CD4-positive, alpha-beta memory T cell (primary cell): ENCODE measurements at places on chromosomes 11 and 22. TPM values are rescaled to one million over a fixed set of nuclear protein-coding genes. Genes with fewer than 3 reads are reported as not detected.

Gene DRICH1
- 4.2 TPM for total RNA-seq

Gene B4GALNT4
- 2.2 TPM for total RNA-seq

Gene PSMC3
- total RNA-seq: 53.9 TPM

Gene CCDC73
- total RNA-seq: not detected

Gene SYT13
- not detected for total RNA-seq

- no peaks in the 10 kb centered on the region for H3K27me3 ChIP-seq
- no peak overlapping the region for H3K27ac ChIP-seq
- H3K36me3 ChIP-seq: no peaks in the 10 kb centered on the region
Observed at GRCh38 chr11:44516688-44517507, 48.6 kb upstream of the CD82 start.

DNA sequence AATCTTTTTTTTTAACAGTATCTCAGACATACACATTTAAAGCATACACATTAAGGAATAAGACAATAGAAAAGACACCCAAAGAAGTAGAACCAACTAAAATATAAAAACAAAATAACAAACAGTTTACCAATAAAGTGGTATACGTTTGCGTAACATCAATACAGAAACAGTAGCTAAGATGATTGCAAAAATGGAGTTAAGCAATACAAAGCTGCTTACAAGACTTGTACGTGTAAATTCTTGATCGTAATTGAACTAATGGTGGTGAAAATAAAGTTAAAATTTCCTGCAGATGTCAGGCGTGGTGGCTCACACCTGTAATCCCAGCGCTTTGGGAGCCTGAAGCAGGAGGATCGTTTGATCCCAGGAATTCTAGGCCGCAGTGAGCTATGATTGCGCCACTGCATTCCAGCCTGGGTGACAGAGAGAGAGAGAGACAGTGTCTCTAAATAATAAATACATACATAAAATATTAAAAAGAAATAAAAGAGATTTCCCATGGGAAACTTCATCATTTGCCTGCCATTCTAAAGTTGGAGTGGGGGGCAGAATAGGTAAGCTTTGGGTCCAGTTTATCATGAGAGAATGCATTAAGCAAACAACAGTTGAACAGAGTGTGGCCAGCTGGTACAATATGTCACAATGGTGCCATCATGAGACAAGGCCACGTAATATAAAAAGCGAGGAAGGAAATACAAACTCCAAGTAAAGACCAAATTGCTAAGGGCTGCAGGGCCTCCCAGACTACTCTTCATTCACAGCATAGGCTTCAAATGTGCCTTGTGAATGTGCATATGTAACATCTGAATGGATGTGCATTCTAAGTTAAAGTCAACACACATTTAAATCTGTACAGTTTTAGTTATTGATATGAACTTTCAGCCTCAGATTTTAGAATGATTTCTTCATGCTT lies 38.9 kb upstream of the EED start:
- no peaks in the 10 kb centered on the region for H3K27me3 ChIP-seq
- no peak overlapping the region for H3K4me3 ChIP-seq
- H3K27ac ChIP-seq: no peak overlapping the region

DNA sequence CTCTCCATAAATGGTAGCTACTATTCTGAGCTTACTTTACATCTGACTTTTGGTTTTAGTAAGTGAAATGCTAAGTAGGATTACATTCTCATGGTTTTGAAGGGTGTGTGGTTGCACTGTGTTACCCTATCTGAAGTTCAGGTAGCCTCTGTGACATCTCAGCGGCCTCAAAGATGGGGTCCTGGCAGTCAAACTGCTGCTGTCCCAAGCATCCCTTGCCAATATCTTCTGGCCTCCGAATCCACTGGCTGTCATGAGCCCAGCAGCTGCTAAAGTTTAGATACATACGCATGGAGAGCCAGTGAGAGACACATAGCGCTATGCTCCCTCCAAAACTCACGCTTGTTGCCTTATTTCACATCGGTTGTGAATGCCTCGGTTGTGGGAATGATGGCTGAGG lies 34.9 kb downstream of the UBASH3B start:
- H3K27me3 ChIP-seq: no peaks in the 10 kb centered on the region
- H3K36me3 ChIP-seq: no peaks in the 10 kb centered on the region
- DNase-seq: no peak
- H3K4me1 ChIP-seq: peaks cover 70% of the 10 kb centered on the region
- H3K4me3 ChIP-seq: peak overlapping the region; percentile 40

DNA sequence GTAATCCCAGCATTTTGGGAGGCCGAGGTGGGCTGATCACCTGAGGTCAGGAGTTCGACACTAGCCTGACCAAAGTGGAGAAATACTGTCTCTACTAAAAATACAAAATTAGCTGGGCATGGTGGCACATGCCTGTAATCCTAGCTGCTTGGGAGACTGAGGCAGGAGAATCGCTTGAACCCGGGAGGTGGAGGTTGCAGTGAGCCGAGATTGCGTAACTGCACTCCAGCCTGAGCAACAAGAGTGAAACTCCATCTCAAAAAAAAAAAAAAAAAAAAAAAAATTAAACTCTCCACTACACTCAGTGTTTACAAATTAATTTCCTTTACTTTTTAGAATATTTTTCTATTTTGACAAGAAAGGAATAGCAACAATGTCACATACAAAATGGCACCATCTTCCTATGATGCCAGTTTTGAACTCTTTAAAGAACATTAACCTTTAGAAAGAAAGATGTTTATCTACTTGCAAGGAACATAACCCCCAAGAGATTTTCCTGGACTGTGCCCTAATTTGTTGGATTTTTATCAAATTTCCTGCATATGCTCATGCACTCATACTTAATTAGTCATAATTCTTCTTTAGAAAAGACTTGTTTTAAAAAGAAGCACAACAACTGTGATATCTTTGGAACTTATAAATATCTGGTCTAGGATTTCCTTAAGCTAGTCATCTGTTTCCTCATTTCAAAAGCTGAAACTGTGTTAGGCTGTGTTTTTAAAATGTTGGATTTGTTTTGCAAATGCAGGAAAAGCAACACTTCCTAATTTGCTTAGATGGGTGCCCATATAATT lies 22.6 kb upstream of the HIPK3 start:
- H3K4me3 ChIP-seq: no peak overlapping the region
- no peak for DNase-seq
- no peak overlapping the region for H3K27ac ChIP-seq
- no peaks in the 10 kb centered on the region for H3K4me1 ChIP-seq

DNA sequence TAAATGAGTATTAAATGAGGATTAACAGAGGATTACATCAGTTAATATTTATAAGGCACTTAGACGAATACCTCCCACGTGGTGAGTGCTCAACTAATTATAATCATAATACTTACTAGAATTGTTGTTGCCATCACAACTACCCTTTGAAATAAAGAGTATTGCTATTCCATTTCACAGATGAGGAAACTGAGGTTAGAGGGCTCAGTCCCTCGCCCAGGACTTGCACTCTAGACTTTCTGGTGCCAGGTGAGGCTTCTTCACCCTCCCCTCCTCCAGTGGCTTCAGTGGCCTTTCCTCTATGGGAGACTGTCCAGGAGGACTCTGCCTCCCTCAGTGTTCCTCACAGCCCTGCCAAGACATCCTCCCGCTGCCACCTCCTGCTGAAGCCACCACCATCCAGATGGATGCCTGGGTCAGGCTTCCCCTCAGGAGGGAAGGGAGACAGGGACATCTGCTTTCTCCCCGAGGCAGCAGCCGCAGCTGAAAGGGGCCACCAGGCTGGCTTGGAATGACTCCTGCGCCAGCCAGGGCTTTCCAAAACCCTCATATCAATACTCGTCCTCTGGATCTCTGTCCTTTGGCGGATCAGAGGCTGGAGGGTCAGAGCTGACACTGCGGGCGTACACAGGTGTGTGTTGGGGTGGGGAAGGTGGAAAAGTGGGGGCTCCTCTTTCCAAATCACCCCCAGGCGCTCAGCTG lies 580.1 kb downstream of the BUD13 start:
- no peak overlapping the region for H3K4me3 ChIP-seq
- H3K36me3 ChIP-seq: no peaks in the 10 kb centered on the region
- no peaks in the 10 kb centered on the region for H3K27me3 ChIP-seq
- no peak for DNase-seq

GRCh38 chr11:10604798-10605197 lies 36.3 kb upstream of the LYVE1 start:
- no peak overlapping the region for H3K27ac ChIP-seq
- no peak for DNase-seq
- no peak overlapping the region for H3K4me3 ChIP-seq
- no peaks in the 10 kb centered on the region for H3K4me1 ChIP-seq
- no peaks in the 10 kb centered on the region for H3K36me3 ChIP-seq
- H3K27me3 ChIP-seq: no peaks in the 10 kb centered on the region

DNA sequence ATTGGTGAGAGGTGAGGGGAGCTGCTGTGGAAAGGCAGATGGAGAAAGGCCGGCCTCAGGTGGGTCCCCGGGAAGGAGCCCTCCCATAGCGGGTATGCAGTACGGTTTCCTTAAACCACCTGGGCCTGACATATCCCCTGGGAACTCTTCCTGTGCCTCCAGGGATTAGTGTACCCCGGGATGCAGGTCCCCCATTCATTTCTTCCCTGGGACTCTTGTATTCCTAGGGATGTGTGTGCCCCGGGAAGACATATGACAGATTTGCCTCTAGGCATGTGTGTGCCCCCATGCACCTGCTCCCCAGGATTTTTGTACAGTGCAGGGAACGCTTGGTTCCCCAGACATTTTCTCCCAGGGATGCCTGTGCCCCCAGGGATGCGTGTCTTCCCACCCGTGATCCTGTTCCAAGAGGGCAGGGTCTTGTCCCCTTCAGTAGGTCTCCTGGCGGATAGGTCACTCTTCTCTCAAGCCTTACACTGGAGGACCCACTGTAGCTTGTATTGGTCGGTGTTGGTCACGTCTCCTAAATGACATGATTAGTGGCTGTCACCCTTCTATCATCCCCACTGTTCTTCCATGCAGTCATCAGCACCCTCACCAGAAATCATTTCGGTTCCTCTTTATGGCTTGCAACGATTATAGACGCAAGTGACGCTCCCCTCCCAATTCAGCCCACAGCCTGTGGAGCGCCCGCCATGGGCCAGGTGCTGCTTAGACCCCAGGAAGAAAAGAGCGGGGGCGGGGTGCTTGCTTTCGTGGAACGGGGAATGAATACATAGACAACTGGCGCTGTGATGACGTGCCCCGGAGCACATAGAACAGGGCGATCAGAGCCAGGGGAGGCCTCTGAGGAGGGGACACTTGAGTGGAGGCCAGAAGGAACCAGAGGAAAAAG lies 1.3 kb downstream of the PARVB start:
- H3K27ac ChIP-seq: no peak overlapping the region
- no peak overlapping the region for H3K4me3 ChIP-seq

GRCh38 chr11:102599642-102600261 lies 25.4 kb downstream of the MMP20 start:
- DNase-seq: no peak
- H3K36me3 ChIP-seq: no peaks in the 10 kb centered on the region
- no peak overlapping the region for H3K27ac ChIP-seq
- no peak overlapping the region for H3K4me3 ChIP-seq

- H3K4me3 ChIP-seq: no peak overlapping the region
- no peak for DNase-seq
- H3K4me1 ChIP-seq: no peaks in the 10 kb centered on the region
- H3K36me3 ChIP-seq: no peaks in the 10 kb centered on the region
Observed at GRCh38 chr11:113574586-113574985, 99.4 kb upstream of the DRD2 start.

GRCh38 chr11:80441821-80442220 lies 1001.0 kb upstream of the TENM4 start:
- H3K27ac ChIP-seq: no peak overlapping the region
- H3K27me3 ChIP-seq: no peaks in the 10 kb centered on the region
- no peaks in the 10 kb centered on the region for H3K4me1 ChIP-seq
- no peaks in the 10 kb centered on the region for H3K36me3 ChIP-seq
- no peak for DNase-seq
- H3K4me3 ChIP-seq: no peak overlapping the region

GRCh38 chr11:105054723-105055493 lies 9.8 kb upstream of the CARD16 start:
- H3K4me3 ChIP-seq: no peak overlapping the region
- H3K27me3 ChIP-seq: no peaks in the 10 kb centered on the region
- no peaks in the 10 kb centered on the region for H3K4me1 ChIP-seq
- DNase-seq: no peak
- H3K36me3 ChIP-seq: no peaks in the 10 kb centered on the region

DNA sequence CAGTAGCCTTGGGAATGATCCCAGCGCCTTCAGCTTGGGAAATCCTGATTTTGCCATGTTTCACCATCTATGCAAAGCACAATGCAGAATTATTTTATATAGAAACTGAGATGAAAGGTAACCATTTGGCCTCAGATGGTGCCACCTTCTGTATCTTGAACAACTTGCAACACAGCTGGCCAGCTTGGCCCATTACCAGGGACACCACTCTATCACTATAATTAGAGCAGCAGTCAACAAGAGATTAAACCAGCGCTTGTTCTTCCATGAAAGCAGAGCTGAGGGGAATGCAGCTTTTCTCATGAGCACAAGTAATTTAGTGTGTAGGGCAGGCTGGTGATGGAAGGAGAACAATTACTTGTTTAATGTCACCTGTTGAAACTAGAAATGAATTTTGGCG lies 6.7 kb upstream of the ZDHHC13 start:
- no peaks in the 10 kb centered on the region for H3K36me3 ChIP-seq
- no peak for DNase-seq
- no peaks in the 10 kb centered on the region for H3K4me1 ChIP-seq
- H3K4me3 ChIP-seq: no peak overlapping the region
- H3K27ac ChIP-seq: no peak overlapping the region

DNA sequence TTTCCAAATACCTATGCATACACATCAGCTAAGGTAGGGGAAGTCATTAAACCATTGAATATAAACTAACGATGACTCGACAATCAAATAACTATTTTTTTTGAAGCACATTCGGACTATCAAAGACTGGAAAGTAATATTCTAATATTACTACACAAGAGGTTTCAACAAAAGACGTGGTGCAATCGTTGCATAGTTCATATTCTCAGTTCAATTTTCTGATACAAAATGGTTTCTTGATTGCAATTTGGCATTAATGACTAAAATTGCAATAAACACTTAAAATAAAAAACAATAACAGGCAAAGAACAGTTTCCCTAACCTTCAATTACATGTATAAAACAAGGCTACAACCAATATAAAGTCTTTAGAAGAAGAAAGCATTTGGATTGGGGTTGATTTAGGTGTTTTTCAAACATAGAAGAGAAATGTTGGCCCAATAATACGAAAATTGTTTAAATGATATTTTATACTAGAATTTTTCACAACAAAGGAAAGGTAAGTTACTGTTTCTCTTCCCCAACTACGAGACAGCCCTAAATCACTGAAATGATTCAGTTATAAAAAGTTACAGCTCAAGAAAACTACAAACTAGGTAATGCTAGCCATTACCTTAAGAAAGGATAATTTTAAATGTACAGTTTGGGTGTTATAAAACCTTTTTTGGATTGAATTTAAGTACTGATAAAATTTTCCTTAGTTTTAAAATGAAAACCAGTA lies 17.6 kb downstream of the BLID start:
- H3K4me1 ChIP-seq: peaks cover 5% of the 10 kb centered on the region
- H3K36me3 ChIP-seq: no peaks in the 10 kb centered on the region
- H3K27ac ChIP-seq: no peak overlapping the region
- peaks cover 5% of the 10 kb centered on the region for H3K27me3 ChIP-seq

- H3K4me3 ChIP-seq: peak within 1 kb of the TSS; percentile 70
- no peaks in the 10 kb centered on the region for H3K27me3 ChIP-seq
- peaks cover 14% of the 10 kb centered on the region for H3K36me3 ChIP-seq
- peak within 1 kb of the TSS; percentile 70 for H3K27ac ChIP-seq
- DNase-seq: peak; percentile 54
- peaks cover 36% of the 10 kb centered on the region for H3K4me1 ChIP-seq
Observed at GRCh38 chr11:65181569-65182257, at the start of gene CAPN1. Gene CAPN1 (plus strand): TSS chr11:65181928. CDS start chr11:65182702, 774 bp downstream.

- no peak overlapping the region for H3K27ac ChIP-seq
- no peaks in the 10 kb centered on the region for H3K27me3 ChIP-seq
- no peak overlapping the region for H3K4me3 ChIP-seq
- H3K36me3 ChIP-seq: peaks cover 63% of the 10 kb centered on the region
- peaks cover 67% of the 10 kb centered on the region for H3K4me1 ChIP-seq
Observed at GRCh38 chr11:66646828-66647227, 8.3 kb downstream of the RBM4 start.
